ENCODE measurements at places on chromosomes 6 and 20.

- no peak for DNase-seq
These were observed 83.3 kb upstream of the NHSL1 start for GRCh38 chr6:138582573-138582972.

GRCh38 chr6:38984723-38985122 is 63.9 kb upstream of the GLP1R start:
- DNase-seq = no peak

DNA sequence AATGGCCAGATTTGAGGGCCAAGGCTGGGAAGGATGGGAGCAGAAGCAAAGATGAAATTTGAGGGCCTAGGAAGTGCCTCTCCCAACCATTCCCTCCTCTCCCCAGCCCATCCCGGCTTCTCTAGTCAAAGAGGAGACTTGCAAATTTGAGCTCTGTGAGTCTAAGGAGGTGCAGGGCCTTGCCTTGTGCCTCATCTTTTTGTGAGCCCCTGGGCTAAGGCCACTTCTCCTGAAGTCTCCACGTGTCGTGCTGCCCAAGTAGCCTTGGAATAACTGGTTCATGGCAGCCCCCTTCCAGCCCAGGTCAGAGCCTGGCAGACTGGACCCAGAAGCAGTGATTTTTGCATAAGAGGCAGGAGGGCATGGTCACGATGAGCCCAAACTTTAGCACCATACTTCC is 6.7 kb downstream of the PTGIS start:
- no peak for DNase-seq

DNA sequence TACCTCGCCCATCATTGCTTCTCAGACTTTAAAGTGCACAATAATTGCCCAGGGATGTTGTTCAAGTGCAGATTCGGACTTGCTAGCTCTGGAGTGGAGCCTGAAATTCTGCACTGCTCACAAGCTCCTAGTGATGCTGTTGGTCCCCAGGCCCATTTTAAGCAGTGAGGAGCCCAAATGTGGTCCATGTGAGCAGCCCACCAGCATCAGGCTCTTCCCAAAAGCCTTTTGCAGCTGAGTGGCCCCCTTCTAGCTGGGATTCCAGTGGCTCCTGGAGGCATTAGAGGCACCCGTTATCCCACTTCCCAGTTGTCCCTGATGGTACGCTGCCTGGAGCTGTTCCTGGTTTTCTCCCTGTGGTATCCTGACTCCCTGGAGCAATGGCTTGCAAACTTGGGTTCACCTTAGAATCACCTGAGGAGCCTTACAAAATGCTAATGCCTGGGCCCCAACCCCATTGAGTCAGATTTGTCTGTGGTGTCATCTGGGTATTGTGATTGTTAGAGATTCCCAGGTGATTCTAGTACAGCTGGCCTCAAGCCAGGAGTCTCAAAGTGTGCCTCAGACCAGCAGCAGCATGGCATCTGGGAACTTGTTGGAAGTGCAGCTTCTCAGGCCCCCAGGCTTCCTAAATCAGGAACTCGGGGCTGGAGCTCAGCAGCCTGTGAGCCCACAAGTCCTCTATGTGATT is 186.9 kb upstream of the SLC24A3 start:
- no peak for DNase-seq

- DNase-seq = no peak
These were observed 390.2 kb upstream of the FLRT3 start for GRCh38 chr20:14727485-14728150.

DNA sequence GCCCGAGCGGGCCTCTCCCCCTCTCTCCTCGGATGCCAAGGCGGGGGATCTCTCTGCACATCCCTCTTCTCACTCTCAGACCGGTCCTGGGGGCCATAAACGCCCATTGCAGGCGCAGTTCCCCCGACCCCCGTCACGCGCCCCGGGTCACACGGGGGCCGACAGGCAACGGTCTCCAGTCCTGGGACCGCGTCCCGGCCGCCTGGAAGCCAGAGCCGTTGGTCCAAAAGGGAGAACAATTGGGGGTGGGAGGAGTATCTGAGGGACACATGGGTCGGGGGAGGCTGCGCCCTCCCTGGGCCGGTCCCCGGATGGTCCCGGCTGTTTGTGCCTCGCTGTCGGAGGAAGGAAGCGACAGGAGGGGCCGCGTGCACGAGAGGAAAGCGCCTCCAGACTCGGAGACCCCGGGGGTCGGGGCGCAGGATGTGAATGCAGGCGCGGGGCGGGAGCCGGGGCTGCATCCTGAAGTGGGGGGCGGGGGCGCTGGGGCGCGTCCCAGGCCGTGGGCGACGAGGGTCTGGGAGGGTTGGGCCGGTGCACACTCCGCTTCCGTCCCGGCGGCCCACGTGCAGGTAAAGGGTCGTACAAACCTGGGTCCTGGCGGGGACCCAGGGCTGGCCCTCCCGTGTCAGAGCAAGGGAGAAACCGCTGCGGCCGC is 903 bp downstream of the SLC4A11 start:
- no peak for DNase-seq

DNA sequence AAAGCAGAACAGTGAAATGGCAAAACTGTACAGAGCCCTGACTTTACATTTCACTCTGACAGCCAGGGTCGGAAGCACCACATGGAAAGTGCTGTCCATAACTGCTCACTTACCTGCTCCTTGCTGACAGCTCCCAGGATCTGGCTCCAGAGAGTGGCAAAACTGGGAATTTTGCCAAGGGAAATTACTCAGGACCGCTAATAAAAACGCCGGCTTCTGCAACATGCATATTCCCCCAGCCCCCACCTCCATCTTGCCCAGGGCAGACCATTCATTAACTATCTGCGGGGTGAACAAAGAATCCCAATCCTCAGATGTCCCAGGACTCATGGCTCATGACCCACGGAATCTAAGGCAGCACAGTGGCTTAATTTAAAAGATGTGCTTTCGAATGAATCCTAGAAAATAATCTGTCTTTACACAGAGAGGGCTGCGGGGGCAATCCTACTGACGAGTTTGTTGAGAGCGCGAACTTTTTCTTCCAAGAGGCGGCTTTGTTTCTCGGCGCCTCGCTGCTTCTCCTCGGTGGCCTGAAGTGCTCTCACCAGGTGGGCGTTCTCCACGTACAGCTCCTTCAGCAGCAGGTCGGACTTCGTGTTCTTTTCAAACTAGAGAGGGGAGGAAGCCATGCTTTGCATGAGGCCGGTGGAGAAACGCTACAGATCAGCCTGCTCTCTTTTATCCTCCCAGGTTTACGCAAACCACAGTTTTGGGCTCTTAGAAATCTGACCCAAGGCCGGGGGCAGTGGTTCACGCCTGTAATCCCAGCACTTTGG is 45.8 kb downstream of the GINS1 start:
- peak; percentile 36 for DNase-seq

DNA sequence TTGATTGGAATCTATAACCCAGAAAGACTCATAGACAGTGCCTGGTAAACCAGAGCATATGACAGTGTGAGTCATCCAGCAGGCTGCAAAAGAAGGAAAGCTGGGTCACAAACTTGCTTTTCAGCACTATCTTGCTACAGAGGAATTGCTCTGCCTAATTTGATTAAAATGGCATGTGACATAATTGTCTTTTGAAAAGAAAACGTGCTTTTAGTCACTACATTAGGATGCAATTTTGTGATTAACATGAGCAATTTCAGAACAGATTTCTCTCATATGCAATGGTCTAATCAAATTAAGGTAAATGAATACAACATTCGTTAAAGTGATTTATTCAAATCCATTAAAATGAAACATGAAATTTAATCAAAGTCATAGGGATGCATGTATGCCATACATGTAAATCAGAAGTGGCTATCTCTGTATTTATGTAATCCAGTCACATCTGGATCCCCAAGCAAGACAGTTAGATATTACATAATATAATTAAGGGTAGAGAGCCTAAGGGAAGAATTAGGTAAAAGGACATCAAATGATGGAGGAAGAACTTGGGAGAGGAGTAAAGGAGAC is 400.0 kb upstream of the HTR1E start:
- no peak for DNase-seq

- DNase-seq = no peak
These were observed 550.3 kb upstream of the JARID2 start for GRCh38 chr6:14695579-14695978.

GRCh38 chr6:31723245-31723979 is at the start of gene MPIG6B:
MPIG6B (plus strand) TSS chr6:31723373; CDS start chr6:31723384, 11 bp downstream.
- DNase-seq = no peak

DNA sequence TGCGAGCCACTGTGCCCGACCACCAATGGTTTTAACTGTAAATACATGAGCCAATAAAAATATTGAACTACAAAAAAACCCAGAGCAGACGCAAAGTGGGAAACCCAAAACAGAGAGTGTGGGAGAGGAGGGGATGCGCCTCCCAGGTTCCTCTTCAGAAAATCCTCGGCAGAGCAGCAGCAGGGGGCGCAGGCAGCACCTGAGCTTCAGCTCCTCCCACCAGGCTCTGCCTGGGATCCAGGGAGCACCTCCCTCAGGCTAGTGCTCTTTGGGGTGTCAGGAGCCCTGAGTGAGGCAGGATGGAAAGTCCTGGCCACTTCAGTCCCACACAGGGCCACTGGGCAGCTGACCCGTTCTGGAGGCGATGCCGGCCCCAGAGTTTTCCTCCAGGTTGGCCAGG is 536.9 kb upstream of the CDH4 start:
- no peak for DNase-seq

DNA sequence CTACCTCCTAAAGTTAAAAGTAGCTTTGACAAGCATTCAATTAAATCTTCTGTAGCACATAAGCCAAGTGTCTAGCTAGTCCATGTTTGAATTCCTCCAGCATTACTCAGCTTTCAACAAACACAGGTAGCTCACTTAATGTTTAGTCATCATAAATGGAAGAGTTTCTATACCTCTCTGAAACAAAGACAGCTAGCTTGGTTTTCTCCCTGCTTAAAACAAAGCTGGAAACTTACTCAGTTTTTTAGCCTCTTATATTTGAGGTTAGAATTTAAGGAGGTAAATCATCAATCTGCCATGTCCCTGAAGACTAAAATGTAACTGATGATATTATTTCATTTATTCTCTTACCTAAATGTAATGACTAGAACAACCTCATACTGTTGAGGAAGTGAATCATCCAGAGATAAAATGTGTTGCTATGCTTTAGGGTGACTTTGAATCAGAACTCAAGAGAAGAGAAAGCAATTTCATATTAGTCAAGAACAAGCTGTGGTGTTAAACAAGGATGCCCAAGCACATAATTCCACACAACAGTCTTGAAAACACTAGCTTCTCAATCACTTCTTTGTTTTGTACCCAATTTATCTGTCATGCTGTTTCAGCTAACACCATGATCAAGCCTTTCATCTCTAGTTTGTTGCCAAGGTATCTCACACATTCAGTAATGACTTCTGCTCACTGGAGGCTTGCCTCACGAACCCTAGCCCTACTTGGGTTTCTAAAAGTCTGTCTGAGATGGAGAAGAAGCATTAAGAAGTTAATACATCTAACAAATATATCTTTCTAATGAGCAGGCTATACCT is 251.9 kb downstream of the EPM2A start:
- peak; percentile 2 for DNase-seq

Data from dermis blood vessel endothelial cell (primary cell).